ENCODE measurements at places on chromosomes 16 and 17.

- no peak for DNase-seq
Observed at GRCh38 chr17:63082273-63082861, 116.3 kb downstream of the TANC2 start.

- no peak for DNase-seq
Observed at GRCh38 chr16:4936991-4937781, at the start of gene PPL. Gene PPL (minus strand): TSS chr16:4937148. CDS start chr16:4937045, 103 bp downstream.

- peak; percentile 84 for DNase-seq
Observed at GRCh38 chr16:55508941-55509931, at the start of gene LPCAT2. Gene LPCAT2 (plus strand): TSS chr16:55509072. CDS start chr16:55509182, 110 bp downstream.

- DNase-seq: no peak
Observed at GRCh38 chr16:35255186-35255803, 1795.9 kb downstream of the TP53TG3F start.

DNA sequence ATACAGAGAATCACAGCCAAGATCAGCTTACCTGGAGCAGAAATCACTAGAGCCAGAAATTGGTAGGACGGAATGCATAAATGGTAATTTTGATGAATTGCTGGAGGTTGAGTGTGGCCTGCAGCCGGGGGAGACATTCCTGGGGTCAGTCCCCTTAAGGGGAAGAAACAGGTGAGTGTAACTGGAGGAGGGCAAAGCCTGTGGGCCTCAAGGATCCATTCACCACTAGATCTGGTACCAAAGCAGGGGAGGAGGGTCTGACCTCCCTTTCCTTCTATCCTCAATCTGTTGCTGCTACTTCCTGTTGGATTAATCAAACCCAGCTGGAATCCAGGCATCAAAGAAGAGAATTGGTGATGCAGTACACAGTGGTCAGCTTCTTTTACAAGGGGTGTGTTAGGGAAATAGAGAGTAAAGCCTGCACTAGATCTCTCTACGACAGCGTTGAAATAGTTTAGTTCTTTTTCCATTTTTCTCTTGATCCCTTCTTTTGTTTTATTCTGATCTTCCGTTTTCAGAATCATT is 8.6 kb upstream of the ABCA9 start:
- DNase-seq: no peak

DNA sequence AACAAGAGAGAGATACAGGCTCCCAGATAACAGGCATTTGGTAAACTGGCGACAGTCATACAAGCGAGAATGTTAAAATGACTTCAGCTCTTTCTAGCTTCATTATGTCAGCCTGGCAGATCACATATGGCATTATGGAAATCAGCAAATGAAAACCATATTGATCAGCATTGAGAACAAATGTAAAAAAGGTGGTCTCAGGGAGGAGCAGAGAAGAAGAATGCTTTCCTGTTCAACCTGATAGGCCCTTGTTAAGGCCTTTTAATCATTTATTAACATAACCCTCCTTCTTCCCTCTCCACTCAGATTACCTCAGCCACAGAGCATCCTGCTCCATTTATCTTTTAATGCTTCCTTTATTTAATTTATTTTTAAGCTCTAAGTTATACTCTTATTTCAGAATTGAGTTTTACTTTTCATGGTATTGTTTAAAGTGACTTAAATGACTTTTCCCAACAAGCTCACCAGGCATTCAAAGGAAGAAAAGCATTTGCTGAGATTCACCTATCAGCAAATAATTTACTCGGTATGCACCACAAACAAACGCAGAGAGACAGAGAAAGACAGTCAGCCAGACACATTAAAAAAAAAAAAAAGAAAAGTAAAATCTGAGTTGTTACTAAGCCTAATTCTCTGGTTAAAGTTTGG is 243.9 kb upstream of the TBX2 start:
- DNase-seq: no peak

GRCh38 chr17:68840073-68840472 is 115.1 kb downstream of the ABCA8 start:
- no peak for DNase-seq

DNA sequence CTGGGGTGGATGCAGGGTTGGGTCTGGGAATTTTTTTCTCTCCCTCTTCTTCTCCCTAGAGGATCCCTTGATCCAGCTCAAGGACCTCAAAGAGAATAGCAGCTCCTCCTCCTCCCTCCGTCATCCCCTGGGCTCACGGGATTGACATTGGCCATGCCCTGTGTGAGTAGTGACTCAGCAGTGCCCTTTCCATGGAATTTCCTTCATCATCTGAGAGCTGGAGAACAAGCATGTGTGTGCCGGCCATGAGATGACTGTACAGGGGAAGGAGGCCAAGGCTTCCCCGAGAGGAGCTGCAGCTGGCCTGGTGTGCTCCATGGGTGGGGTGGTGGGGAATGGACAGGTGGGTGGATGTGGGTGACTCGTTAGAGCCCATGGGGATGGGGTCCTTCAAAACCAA is 8.9 kb upstream of the WSCD1 start:
- no peak for DNase-seq

- no peak for DNase-seq
Observed at GRCh38 chr17:82003411-82004381, 19.0 kb downstream of the CENPX start.

GRCh38 chr16:8867932-8868415 is 832 bp downstream of the CARHSP1 start:
- DNase-seq: no peak

DNA sequence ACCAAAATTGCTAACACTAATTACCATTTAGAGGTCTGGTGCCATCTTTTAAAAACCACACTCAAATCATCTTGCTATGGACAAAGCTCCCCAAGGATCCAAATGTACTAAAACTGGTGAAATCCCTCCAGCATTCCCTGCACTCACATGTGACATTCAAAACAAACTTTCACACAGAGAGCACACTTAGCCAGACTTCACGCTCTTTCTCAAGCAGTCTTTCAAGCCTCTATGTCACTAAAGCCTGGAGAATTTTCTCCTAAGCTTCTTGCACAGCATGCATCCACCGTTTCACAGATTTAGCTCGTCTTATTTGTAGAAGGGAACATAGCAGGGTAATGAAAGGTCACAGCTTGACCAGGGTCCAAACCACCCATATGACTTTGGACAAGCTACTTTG is 19.3 kb downstream of the CMTM3 start:
- DNase-seq: no peak

- DNase-seq: no peak
Observed at GRCh38 chr17:82835122-82835521, 4.7 kb downstream of the ZNF750 start.
